ENCODE measurements at places on chromosomes 3 and 15. TPM values are rescaled to one million over a fixed set of nuclear protein-coding genes. Genes with fewer than 3 reads are reported as not detected.
A peak's percentile ranks its signal among the peaks of the same experiment; 100 is the strongest.

Gene TGM5
- total RNA-seq, result 0.38 TPM

Gene LAMB2
- not detected for total RNA-seq

Gene SAMD7
- total RNA-seq, result not detected

Gene MOBP
- not detected for total RNA-seq

Gene SLC6A1
- total RNA-seq, result not detected

Gene LRTM1
- not detected for total RNA-seq

Gene CCNB2
- 58.7 TPM for total RNA-seq

Gene KCNMB2
- total RNA-seq, result not detected

Gene HHLA2
- total RNA-seq, result 1.3 TPM

Gene ARGFX
- total RNA-seq, result not detected

Gene MITF
- total RNA-seq, result 0.06 TPM

GRCh38 chr3:9422712-9423424 is 25.5 kb downstream of the SETD5 start:
- DNase-seq, result no peak

- no peak for DNase-seq
Measured at GRCh38 chr3:79175870-79176269, 591.9 kb downstream of the ROBO1 start.

DNA sequence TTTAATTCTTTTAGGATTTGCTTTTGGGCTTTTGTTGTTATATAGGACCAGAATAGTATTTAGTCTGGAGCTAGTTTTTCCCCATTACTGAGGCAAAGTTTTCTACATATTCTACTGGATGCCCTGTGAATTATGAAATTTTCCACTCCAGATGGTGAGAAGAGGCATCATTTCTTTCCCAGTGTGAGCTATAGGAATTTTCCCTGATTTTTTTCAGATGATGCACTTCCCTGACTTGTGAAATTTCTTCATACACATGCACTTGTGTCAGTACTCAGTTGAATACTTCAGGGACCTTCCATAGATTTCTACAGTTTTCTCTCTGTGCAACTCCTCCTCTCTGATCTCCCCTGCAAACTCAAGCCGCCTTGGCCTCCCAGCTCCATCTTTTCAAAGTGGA is 73.7 kb upstream of the SLCO2A1 start:
- DNase-seq, result no peak

- DNase-seq, result no peak
Measured at GRCh38 chr15:99481951-99482230, 83.9 kb upstream of the MEF2A start.

- no peak for DNase-seq
Measured at GRCh38 chr15:58448906-58449305, 17.1 kb downstream of the LIPC start.

- peak; percentile 37 for DNase-seq
Measured at GRCh38 chr3:122299872-122300460, 25.1 kb upstream of the CSTA start.

DNA sequence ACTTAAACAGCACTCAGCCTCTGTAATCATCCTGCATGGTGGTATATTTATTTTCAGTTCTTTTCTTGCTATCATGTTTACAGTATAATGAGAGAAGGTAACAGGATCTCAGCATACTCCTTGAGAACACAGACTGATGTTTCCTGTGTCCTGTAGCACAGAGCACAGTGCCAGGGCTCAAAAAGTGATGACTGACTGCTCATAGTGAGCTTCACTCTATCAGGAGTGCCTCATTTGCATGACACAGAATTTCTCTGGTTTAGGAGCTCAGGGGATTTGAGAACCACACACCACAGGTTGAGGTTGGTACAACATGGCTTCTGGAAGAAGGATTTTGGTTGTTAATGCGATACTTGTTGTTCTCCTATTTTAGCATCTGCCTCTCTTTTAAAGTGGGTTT is 68.5 kb upstream of the SLC2A2 start:
- DNase-seq, result no peak

GRCh38 chr3:114119776-114120175 is 59.1 kb downstream of the DRD3 start:
- DNase-seq, result no peak

DNA sequence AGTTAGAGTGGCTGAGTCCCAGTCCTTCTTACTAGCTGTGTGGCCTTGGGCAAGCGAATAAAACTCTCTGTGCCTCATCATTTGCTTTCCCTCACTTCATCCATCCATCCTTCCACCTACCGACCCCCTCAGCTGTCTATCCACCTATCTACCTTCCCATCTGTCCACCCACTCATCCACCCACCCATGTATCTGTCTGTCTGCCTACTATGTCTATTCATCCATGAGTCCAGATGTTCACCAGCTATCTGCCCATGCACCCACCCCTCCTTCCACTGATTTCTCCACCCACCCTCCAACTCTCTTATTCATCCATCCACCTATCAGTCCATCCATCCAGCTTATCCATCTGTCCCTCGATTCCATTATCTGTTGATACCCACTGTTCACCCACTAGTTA is 60.4 kb upstream of the ATP2B2 start:
- no peak for DNase-seq

- DNase-seq, result no peak
Measured at GRCh38 chr3:1216856-1217255, 124.0 kb downstream of the CNTN6 start.

DNA sequence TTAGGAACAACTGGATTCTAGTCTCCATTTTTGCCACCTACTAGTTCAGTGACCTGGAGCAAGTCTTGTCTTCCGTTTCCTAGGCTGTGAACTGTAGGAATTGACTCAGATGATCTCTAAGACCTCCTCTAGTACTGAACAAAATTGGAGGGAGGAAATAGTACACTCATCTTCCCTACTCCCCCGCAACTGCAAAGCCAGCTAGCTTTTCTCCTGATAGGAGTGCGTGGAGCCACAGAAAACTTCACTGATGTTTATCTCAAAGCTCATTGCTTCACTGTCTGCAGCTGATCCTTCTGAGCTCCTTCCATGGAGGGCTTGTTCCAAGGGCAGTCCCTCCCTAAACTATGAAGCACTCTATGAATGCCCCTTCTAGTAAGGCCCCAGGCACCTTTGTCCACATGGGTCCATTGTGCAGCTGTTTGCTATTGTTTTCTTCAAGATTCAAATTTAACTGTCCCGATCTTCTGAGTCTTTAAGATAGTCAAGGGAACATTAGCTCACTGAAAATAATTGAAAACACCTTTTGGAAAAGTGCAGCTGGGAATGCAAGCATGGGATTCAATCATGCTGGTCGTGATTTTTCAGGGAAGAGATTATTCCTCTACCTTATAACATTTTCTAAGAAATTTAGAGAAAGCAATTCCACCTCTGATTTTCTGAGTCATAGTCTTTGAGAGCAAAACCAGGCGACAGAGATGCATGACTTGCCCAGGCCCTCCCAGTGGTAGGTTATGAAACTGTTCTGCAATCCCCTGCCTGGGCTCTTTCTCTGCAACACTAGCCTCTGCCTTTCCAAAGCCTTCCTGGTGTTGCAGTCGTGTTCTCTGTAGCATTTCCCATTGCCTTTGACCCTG is 24.3 kb downstream of the FILIP1L start:
- peak; percentile 34 for DNase-seq

- DNase-seq, result no peak
Measured at GRCh38 chr3:52072020-52072419, 15.6 kb upstream of the DUSP7 start.

DNA sequence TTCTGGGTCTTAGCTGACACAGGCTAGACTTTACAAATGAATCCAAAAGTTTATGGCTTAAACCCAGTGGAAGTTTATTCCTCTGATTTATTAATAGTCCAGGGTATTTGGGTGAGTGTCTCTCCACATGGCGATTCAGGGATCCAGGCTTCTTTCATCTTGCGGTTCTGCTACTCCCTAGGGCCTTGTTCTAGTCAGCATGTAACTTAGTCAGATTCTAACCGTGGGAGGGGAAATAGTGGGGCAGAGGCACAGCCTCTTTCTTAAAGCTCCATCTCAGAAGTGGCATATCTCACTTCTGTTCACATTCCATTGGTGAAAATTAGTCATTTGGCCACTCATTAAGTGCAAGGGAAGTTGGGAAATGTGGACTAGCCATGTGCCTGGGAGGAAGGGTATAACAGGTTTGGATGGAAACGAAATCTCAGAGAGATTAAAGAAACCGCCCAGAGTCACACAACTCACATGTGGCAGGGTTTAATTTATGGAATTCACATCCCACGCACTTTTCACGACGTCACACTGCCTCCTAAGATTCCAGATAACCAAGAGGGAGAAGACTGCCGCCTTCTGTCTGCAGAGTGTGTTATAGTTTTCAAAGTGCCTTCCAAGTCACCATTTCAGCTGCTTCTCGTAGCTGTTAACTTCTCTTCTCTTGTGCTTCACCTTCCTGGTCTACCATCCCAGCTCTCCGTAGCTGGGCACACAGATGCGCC is 11.4 kb upstream of the RASGRF1 start:
- DNase-seq, result no peak

- peak; percentile 45 for DNase-seq
Measured at GRCh38 chr15:99100245-99101173, 4.4 kb upstream of the SYNM start.

GRCh38 chr3:189132231-189132671 is 39.5 kb upstream of the TPRG1 start:
- DNase-seq, result peak; percentile 75

DNA sequence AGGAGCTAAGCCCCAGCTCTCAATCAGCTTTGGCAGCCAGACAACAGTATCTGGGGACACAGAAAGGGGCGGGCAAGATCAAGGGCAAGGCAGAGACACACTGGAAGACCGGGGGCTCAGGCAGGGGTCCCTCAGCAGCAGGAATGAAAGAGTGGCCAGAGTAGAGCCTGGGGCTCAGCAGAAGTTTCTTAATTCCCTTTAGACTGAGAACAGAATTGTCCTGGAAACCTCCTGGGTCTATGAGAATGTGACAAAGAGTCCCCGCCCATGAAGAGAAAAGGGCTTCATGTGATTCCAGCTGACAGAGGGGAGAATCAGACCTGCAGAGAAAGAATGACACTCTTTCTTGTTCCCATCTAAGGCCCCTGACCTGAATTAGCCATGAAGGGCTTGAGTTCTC is 95.2 kb upstream of the CTNNB1 start:
- DNase-seq, result no peak

GRCh38 chr3:134378384-134378783 is 4.1 kb upstream of the AMOTL2 start:
- peak; percentile 20 for DNase-seq

DNA sequence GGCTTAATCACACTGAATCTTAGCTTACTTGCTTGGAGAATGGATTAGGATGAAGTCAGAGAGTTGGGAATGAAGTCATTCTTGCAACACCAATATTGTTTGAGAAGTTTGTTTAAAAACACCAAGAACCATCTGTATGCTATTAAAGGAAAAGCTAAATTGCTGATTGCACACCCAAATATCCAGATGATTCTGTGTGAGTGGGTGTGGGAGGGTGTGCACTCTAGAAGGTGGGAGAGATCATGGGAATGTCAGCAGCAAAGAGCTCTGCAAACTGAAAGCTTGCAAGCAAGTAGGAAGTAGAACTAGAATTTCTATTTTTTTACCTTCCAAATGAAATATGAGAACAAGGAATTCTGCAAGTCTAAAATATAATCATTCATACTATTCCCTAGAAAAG is 364.9 kb downstream of the NR2F2 start:
- DNase-seq, result no peak

- DNase-seq, result no peak
Measured at GRCh38 chr15:32826685-32827084, 108.9 kb downstream of the GREM1 start.

GRCh38 chr15:54990793-54991192 is 205.9 kb downstream of the RSL24D1 start:
- DNase-seq, result no peak
